ENCODE measurements at places on chromosomes 11 and 22.

GRCh38 chr11:46800177-46800576 is 45.9 kb downstream of the CKAP5 start:
- no peak for DNase-seq

- no peak for DNase-seq
Measured at GRCh38 chr11:70076461-70076931, 1.6 kb upstream of the ANO1 start.

- DNase-seq = no peak
Measured at GRCh38 chr22:26974914-26975803, 317.8 kb downstream of the MIAT start.

- peak; percentile 68 for DNase-seq
Measured at GRCh38 chr11:3642071-3642951, 519 bp upstream of the ART5 start.

DNA sequence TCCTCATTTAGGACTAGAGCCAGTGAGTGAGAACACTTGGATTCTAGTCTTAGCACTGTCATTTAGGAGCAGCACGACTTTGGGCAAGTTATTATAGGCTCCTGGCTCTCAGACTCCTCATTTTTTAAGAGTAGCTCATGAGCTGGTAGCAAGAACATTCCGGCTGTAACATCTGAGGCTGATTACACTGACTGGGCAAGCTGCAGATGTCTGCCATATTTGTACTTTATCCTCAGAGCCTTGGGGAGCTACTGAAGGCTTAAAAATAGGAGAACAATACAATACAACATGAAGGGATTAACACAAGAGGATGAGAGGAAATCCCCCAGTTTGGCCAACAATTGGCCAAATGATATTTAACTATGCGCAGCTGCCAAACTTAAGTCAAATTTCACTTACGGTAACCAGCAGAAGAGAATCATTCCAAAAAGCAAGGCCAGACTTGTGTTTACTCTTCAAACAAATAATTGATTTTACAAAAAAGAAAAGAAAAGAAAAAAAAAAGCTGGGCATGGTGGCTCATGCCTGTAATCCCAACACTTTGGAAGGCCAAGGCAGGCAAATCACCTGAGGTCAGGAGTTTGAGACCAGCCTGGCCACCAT is 113.1 kb upstream of the ARHGAP42 start:
- no peak for DNase-seq

DNA sequence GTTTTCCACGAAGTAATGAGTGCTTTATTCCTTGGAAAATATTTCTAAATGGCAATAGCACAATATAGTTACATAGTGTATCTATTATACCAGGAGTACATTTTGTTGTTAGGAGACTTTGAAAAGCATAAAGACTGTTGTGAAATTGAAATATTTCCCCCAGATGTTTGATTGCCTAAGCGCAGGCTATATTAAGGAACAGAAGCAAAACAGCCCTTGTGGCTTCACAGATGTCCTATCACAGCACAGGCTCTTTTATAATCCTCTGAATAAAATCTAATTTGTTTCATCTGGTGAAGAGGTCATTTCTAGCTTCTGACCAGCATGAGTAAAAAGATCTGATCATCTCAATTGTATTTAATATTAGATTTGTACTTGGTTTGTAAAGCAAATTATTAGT is 48.2 kb downstream of the BSX start:
- no peak for DNase-seq

- no peak for DNase-seq
Measured at GRCh38 chr22:45867118-45867905, 109.7 kb downstream of the WNT7B start.

GRCh38 chr11:44851496-44851895 is 99.2 kb downstream of the TP53I11 start:
- DNase-seq = no peak

DNA sequence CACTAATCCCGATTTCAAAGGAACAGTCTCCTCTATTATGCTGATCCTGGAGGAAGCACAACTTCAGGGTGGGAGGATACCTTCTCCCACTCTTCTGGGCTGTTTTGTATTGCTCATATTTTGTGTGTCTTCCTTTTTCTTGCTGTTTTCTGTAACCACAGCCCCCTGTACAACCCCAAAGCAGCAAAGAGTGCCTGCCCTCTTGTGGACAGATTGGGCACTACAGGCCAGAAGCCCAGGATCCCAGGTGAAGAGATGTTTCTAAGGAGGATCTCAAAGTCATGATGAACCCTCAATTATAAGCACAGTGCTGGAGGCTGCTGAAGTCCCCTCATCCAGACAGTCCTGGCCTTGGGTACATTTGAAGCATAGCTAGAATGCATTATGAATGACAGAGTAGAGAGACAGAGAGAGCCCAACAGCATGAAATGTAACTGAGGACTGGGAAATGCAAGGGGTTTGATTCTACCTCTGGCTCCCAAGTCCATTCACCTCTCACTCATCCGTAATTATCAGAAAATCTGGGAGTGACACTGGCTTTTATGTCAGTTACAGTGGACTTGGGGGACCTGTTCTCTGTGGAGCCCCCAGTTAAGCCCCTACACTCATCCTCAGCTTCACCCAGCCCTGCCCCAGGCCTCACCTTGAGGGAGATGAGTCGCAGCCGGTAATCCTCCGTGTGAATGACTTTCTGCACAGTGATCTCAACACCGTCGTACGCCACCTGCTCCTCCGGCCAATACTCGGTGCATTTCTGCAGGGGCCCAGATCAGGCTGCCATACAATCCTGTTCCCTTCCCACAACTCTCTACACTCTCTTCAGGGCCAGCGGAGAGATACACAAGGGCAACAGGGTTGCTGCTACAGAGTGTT is 6.2 kb upstream of the IGSF22 start:
- DNase-seq = peak; percentile 73

- no peak for DNase-seq
Measured at GRCh38 chr11:12989428-12990161, 19.5 kb upstream of the RASSF10 start.

- DNase-seq = peak; percentile 15
Measured at GRCh38 chr11:124923296-124923695, 4.2 kb downstream of the HEPN1 start.

GRCh38 chr22:47027766-47028165 is 265.3 kb downstream of the TBC1D22A start:
- no peak for DNase-seq

DNA sequence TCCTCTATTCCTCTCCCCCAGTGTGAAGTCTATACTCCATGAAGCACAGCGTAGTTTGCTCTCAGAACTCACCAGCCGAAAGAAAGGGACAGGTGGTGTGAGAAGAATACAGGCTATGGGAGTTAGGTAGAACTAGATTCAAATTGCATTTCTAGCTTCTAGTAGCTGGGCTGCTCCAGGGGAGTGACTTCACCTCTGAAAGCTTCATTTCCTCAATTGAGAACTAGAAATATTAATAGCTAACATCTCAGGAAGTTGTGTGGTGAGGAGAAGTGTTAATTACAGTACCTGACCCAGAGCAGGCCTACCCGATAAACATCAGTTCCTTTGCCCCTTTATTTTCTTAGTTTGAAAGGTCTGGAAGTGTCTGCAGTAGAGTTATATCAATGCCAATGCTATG is 484.7 kb upstream of the TENM4 start:
- DNase-seq = no peak
